ENCODE measurements at places on chromosomes 7 and 10.

DNA sequence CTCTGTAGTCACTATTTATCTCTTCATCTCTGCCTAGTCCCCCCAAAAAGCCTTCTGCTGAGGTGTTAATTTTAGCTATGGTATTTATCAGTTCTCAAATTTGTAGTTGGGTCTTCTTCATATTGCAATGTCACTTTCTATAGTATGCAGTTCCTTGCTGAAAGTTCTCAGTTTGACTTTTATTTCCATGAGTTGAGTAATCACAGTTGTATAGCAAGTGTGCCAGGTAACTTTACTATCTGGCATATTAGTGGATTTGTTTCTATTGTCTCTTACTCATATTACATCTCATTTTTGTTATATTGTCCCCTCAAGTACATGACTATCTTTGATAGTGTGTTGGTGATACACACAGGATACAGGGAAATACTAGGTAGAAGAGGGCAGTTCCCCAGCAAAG, 152.8 kb downstream of the CUBN start:
- DNase-seq = no peak

GRCh38 chr10:70950037-70950436, 61.7 kb upstream of the PCBD1 start:
- no peak for DNase-seq

DNA sequence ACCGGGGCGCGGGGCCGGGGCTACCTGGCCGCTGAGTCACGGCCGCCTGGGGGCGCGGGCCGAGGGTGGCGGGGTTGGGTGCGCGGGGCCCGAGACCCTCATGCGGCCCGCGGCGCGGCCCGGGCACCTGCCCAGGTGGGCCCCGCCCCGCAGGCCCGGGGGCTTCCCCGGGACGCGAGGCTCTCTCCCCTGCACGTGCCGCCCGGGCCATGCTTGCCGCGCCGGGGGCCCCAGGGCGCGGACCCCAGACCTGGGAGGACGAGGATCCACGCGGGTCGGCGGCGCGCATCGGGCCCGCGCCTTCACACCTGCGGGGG, 402 bp downstream of the MAFK start:
- no peak for DNase-seq

DNA sequence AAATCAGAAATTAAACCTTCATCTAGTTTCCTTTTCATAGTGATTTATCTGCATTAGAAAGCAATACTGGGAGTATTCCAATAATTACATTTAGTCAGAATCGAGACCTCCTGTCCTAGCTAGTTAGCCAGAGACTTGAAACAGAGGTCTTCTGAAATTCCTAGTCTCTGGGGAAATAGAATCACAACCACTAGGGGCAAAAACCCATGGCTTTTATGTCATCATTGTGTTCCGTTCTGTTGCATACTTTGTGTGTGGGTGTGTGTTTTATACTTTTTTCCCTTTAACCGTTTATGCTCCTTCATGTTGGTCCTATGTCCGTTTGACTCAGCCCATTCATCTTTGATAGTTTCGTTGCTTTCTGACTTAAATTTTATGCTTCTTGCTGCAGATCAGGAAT, 79.8 kb downstream of the RALA start:
- DNase-seq = no peak

Data from stimulated activated CD8-positive, alpha-beta memory T cell treated with anti-CD3 and anti-CD28 coated beads, Interleukin-4, amount 100 ng/mL, for 4 hours (primary cell).